Frontal cortex (tissue), 4 donors: ENCODE measurements at places on chromosomes 16 and 17.

GRCh38 chr16:193441-193840 lies 13.2 kb downstream of the HBQ1 start:
- DNase-seq: no peak

GRCh38 chr16:23952128-23952970 lies 116.6 kb downstream of the PRKCB start:
- DNase-seq: no peak

DNA sequence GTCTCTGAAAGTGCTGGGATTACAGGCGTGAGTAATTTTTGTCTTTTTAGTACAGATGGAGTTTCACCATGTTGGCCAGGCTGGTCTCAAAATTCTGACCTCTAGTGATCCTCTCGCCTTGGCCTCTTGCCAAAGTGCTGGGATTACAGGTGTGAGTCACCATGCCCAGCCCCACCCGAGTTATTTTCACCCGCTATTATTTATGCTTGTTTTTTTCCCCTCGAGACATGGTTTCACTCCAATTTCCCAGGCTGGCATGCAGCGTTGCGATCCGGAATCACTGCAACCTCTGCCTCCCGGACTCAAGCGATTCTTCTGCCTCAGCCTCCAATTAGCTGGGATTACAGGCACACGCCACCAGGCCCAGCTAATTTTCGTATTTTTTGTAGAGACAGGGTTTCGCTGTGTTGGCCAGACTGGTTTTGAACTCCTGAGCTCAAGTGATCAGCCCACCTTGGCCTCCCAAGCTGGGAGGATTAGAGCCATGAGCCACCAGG lies 9.2 kb downstream of the RPL23 start:
- DNase-seq: no peak

DNA sequence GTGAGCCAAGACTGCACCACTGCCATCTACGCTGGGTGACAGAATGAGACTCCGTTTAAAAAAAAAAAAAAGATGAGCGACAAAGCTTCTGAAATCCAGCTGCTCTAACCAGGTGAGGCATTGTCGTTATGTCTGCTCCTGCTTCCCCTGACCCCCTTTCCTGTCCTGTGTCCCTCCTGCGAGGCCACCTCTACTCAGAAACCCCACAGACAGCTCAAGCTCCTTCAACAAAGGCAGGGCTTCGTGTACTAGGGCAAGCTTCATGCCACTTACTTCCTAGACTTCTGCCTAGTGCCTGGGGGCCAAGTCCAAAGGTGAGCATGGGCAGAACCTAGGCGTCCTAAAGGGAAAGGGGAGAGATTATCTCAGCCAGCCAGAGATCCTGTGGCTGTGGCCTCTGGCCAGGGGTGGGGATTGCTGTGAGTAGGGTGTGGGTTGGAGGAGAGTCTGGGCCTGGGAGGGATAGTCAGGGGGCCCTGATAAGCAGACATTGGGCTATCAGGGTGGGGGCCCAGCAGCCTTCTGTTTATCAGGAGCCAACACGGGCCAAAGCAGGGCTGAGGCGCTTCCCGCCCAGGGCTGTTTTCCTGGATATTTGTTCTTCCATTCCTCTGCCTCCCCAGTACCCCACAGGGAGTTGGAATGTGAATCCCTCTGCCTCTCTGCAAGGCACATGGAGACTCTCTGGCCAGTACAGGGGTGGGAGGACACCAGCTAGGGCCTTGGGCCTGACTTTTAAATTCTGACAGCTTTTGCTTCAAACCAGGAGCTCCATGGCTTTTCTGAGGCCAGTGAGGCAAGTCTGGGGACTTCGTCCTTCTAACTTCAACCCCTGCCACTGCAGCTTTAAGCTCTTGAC lies 10.4 kb downstream of the ERAL1 start:
- DNase-seq: no peak

GRCh38 chr17:28645576-28645939 lies 600 bp upstream of the BLTP2 start:
- no peak for DNase-seq

GRCh38 chr17:38444151-38444550 lies 15.9 kb downstream of the ARHGAP23 start:
- peak; percentile 82 for DNase-seq

DNA sequence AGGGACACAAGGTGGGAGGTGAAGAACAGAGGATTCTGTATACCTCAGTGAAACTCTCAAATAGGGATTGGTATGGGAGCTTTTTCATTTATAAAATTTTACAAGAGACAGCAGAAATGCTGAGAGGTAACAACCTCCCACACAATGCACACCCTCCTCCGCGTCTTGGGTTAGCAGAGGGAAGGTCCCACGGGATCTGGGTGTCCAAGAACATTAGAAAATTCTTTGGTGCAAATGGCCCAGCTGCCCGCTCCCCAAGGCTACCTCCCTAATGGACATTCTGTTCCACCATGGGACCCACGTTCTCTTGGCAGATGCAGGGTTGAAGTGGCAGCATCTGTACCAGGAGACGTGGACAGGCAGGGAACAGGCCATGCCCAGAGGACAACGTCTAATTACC lies 22.5 kb downstream of the GPR139 start:
- no peak for DNase-seq

- DNase-seq: no peak
Observed at GRCh38 chr16:67170949-67171649, 761 bp downstream of the NOL3 start.

DNA sequence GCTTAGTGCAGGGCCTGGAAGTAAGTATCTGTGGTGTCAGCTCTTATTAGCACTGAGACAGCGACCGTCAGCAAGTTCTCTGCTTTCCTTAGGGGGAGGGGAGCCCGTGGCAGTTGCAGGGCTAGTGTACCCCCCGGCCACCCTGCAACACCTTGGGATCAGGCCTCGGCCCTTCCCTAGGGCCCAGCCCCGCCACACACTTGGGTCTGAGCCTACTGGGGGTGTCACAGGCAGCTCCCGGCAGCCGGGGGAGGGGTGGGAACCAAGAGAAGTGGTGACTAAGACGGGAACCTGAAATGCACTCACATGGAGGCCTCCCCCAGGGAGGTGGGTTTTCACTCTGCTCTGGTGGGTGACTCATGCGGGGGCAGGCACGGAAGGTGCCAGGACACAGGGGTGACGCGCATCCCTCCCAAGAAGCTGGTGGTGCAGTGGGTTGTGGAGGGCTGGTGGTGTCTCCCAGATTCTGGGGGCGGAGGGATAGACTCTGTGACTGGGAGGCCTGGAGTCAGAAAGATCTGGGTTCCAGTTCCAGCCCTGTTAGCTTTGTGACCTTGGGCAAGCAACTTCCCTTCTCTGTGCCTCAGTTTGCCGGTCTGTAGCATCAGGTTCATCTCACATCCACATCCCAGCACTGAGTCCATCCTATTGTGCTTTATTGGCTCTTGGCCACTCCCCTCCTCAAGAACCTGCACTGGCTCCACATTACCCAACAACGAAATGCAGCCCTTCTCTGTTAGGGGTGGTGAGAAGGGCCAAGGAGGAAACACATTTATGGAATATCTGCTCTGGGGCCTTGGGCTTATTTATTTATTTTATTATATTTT lies 44.5 kb downstream of the LAT start:
- DNase-seq: peak; percentile 49

- no peak for DNase-seq
Observed at GRCh38 chr16:17078931-17079631, 391.7 kb downstream of the XYLT1 start.

DNA sequence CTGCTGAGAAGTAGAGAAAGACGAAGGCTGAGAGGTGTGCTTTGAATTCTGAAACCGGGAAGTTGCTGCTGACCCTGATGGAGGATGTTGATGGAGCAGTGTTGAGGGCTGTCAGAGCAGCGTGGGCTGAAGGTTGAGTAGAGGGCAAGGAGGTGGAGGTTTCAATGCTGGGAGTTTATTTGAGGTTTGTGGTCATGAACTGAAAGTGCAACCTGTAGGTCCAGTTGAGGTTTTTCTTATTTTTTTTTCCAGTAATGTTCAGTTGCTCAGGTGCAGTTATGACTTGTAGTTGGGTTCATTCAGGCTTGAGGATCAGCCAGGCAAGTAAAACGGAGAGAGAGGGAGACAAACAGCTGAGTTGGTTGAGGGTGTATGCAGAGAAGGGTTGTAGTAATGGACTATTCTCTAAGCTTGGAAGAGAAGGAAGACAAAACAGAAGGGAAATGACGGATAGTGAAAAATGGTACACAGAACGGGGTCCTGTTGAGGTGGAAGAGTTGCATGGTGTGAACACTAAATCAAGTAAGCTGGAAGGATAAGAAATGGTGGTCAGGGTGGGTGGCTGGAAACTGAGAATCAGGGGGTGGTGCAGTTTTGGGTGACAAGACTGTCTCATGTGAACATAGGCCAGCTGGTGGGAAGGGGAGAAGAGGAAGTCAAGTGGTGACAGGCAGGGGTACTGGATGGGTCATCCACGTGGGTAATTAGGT lies 8.7 kb upstream of the UBE2G1 start:
- DNase-seq: no peak

DNA sequence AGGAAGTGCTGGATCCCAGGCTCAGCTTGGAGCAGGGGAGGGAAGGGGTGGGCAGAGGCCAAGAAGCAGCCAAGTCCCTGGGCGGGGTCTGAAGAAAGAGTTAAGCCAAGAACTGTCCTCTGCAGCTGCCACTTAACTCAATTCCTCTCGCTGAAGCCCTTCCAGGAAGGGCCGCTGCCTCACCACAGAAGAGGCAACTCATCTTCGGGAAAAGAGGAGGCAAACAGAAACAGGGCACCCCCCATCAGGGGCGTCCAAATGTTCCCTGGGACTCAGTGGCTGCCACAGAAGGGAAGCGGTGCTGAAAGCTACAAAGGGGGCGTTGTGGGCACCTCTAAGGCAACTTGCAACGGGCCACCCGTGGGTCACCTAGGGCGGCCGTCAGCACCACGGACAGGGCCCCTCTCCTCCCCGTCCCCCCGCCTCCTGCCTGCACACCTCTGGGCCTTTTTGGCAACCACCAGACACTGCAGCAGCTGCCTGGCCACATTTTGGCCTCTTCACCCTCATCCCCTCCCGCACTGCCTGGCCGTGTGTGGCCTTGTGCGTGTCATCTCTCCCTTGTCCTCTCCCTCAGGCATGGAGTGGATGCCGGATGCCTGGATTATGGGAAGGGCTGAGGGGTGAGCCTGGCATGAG lies 2.5 kb downstream of the TLCD3B start:
- DNase-seq: no peak

DNA sequence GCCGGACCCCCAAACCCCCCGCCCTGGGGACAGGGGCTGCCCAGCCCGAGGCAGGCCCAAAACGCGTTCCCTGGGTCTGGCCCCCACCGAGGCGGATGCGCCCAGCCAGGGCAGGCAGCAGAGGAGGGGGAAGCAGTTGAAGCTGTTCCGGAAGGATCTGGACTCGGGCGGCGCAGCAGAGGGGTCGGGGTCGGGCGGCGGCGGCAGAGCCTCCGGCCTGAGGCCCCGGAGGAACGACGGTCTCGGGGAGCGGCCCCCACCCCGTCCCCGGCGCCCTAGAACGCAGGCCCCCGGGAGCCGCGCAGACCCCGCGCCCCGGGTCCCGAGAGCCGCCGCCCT lies 22.9 kb upstream of the ZFPM1 start:
- DNase-seq: no peak
